ENCODE measurements at places on chromosomes 7 and 10. TPM values are rescaled to one million over a fixed set of nuclear protein-coding genes. Genes with fewer than 3 reads are reported as not detected.

LDB3 gene
- total RNA-seq = under 0.01 TPM

PRLHR gene
- not detected for total RNA-seq

TUBAL3 gene
- not detected for total RNA-seq

PVRIG gene
- not detected for total RNA-seq

- DNase-seq = no peak
These were observed 205.7 kb downstream of the KIAA1217 start for GRCh38 chr10:24414597-24414996.

DNA sequence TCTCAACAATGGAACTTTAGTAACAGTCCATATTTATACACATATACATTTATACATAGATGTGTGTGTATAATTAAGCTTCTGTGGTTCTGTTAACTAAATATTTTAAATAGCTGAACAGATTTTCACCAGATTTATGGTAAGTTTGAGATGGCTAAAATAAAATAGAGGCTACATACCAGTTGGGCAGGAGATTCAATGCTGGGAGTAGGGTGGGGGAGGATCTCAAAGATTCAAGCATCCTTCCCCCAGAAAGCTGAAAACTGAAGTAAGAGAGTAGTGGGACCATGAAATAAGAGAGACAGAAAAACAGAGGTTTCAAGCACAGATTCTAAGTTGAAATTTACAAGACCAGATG is 14.0 kb downstream of the LRRC17 start:
- no peak for DNase-seq

- peak; percentile 6 for DNase-seq
These were observed at the start of gene ABCB1 for GRCh38 chr7:87600130-87601124. TSS of gene ABCB1 (minus strand) at chr7:87600884. CDS start at chr7:87600184, 700 bp downstream.

DNA sequence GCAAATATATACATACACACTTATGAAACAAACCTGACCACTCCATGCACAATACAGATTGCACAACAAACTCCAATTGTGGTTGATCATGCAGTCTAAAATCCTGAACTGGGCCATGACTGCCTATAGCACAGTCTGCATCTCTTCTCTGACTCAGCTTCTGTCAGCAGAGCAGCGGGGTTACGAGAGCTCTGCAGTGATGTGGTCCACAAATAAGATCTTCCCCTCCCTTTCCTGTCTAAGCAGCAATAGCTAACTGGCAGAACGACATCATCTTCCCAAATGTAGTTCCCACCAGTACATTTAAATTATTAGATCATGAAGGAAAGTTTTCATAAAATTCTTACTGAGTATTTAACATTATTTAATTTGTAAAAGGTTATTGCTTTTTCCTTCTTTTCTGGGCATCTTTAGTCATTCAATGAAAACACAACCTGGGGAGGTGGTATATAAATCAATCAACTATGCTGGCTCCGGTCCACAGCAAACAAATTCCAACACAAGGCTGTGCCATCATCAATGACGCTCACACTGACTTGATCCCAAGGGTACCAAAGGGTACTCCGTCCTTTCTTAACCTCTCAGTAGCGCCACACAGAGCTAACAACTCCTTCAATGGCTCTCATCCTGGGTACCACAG is 17.1 kb downstream of the ARHGAP21 start:
- peak; percentile 97 for DNase-seq

DNA sequence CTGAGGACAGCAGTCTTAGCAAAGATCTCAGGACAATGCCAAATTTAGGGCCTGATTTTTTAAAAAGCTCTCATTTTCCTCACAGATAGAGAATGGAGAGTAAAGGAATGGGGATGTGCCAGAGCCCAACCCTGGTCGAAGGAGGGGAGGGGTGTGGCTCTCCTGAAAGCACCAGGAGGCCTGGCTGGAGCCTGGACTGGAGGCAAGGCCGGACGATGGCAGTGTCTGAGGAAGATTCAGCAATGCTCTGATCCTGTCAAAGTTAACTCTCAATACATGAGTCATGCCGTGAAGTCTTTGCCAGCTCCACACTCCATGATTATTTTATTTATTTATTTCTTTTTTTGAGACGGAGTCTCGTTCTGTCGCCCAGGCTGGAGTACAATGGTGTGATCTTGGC is 108.3 kb downstream of the UPF2 start:
- DNase-seq = peak; percentile 15

DNA sequence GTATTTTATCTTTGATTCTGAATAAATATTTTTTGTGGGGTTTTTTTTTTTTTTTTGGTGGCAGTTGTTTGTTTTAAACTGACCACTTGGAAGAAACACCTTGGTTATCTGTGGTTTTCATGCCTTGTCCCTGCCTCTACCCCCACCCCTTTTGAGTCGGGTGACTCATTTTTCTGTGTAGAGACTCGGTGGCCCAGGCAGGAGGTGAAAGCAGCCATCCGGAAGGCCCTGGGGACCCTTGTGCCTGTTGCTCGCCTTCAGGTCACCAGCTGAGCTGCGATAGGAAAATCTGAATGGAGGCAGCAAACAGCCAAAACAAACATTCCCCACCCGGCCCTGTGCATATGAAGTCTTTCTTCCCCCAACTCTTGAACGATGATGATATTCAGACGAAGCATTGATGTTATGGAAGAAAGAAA is 22.8 kb downstream of the CYP17A1 start:
- no peak for DNase-seq

- DNase-seq = no peak
These were observed 143.5 kb upstream of the GHITM start for GRCh38 chr10:83995738-83996331.

All from fibroblast of villous mesenchyme (primary cell).